ENCODE measurements at places on chromosomes 16 and 17. TPM values are rescaled to one million over a fixed set of nuclear protein-coding genes. Genes with fewer than 3 reads are reported as not detected.

The ARL4D gene
- polyA plus RNA-seq: 9.5 TPM

The CEMP1 gene
- polyA plus RNA-seq: 2.5 TPM

The KRTAP2-1 gene
- polyA plus RNA-seq: not detected

The BCL6B gene
- 35.2 TPM for polyA plus RNA-seq

The MARCHF10 gene
- polyA plus RNA-seq: 1.3 TPM

- DNase-seq: no peak
Measured at GRCh38 chr16:22710326-22710725, 103.6 kb upstream of the HS3ST2 start.

DNA sequence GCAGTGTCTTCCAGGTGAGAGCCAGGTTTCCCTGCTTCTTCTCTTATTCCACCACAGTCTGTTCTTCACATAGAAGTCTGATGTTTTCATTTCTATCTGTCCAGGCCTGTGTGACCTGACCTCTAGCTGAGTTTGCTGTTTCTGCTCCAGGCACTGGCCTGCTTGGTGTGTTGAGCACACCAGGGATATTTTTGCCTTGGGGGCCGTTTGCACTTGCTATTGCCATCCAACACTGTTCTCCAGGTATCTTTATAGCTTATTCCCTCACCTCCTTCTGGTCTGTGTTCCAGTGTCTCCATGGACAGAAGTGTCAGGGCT is 41.4 kb downstream of the MRTFB start:
- no peak for DNase-seq

- DNase-seq: no peak
Measured at GRCh38 chr17:21124086-21124485, 2.7 kb upstream of the DHRS7B start.

- no peak for DNase-seq
Measured at GRCh38 chr17:17947966-17948365, 24.2 kb downstream of the TOM1L2 start.

DNA sequence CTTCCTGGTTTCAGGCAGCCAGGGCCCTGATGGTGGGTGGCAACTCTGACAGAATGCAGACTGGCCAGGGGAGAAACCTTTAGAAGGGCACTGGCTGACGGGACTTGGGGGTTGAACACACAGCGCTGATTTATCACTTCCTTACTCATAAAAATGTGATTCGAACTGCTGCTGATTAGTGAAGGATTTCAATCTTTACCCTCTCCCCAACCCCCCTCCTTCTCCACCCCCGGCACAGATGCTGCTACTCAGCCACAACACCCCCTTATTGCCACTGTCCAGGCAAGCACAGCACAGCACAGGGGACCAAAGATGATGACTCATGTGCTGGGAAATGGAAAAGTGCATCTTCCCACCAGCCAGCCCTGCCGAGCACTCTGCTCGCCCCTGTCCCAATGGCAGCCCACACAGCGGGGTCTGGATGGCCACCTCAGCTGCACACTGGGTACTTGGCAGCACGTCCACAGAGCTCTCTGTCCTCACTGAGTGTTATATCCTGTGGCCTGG is 70.1 kb downstream of the SMG6 start:
- no peak for DNase-seq

DNA sequence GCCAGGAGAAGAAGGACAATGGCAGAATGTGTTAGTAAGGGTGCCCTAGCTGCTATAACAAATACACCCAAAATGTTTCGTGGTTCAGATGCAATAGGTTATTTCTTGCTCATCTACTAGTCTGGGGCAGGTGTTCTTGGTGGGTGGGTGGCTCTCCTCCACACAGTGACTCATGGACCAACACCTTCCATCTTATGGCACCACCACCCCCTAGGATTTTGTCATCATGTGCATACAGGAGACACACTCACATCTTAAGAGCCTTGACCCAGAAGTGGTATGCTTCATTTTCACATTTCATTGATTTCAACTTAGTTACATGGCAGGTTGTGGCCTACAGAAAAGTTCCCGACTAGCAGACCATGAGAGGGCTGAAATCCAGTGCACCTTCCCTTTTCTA is 114.7 kb downstream of the AMFR start:
- DNase-seq: no peak

GRCh38 chr16:49599704-49600103 is 226.1 kb downstream of the C16orf78 start:
- no peak for DNase-seq

DNA sequence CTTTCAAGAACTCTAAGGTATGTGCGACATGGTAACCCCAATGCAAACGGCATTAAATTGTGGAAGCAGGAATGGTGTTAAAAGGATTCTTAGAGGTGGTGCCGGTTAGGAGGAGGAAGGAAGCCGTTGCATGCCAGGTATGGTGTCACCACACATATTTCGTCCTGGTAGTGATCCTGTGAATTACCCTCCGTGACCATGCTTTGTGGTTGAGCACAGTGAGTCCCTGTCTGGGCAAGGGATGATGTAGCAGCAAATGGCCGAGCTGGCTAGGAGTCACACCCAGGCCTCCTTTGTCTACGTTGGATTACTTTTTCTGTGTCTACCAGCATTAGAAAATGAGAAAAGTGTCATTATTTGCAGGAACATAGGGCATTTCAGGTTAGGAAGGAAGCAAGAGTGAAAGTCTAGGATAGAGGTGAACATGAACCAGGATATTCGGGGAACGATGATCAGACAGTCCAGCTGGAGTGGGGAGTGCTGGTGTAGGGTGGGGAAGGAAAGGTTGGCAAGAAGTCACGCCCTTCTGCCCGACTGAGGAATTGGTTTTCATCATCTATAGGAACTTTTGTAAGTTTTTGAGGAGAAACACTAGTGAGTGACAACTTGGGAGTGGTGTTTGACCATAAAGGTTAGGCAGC is 123.5 kb downstream of the PRKCA start:
- DNase-seq: no peak

GRCh38 chr17:77449908-77450741 is 309.4 kb downstream of the SEC14L1 start:
- no peak for DNase-seq

DNA sequence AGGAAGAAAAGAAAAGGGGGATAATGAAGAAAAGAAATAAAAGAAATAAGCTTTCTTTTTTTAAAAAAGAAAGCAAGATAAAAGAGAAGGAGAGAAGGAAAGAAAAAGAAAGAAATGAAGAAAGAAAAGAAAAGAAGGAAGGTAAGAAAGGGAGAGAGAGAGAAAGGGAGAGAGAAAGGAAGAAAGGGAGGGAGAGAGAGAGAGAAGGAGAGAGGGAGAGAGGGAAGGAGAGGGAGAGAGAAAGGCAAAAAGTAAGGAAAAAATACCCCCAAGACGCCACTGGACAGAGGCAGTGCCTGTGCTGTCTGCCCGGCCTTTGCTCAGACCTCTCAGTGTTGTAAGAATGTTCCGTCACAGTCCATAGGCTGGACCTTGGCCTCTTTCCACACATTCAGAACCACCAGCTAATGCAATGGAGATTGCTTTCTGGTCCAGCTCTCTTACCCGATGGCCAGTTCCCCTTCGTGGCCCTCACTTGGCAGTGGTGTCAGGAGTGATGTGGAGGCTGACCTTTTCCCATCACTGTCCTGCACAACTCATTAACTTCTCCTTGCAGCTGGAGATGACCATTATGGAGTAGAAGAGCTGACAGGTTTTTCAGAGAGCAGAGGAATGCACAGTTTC is 14.3 kb upstream of the HNF1B start:
- no peak for DNase-seq

DNA sequence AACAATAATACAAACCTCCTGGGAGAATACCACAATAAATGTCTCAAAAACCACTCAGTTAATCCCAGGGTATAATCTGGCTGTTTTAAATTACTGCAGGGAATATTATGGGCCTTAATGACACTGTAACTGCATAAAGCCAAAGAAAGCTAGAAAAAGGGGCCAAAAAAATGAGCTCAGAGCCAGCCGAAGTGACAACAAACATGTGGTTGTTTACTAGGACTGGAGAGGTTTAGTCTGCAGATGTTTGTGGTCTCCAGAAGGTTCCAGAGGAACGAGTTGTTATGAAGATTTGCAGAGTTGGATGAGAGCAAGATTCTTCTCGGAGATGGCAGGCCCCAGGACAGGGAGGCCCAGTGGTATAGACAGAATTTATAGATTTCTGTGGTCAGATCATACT is 97.1 kb upstream of the AKTIP start:
- no peak for DNase-seq

DNA sequence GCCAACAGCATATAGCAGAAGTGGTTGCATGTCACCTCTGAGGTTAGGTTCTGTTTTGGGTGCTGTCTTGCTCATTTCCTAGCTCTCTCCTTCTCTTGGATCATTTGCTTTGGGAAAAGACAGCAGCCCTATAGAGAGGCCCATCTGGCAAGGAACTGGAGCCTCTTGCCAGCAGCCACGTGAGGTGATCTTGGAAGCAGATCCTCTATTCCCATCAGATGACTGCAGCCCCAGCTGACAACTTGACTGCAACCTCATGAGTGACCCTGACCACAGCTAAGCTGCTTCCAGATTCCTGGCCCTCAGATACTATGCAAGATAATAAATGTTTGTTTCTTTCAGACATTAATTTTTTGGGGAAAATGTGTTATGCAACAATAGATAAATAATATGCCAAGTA is 213.3 kb upstream of the HS3ST4 start:
- no peak for DNase-seq

GRCh38 chr16:30773826-30774225 is 11.7 kb downstream of the RNF40 start:
- no peak for DNase-seq

- DNase-seq: no peak
Measured at GRCh38 chr16:19822533-19822932, 62.1 kb downstream of the GPRC5B start.
